ENCODE measurements at places on chromosomes 5 and 9.

DNA sequence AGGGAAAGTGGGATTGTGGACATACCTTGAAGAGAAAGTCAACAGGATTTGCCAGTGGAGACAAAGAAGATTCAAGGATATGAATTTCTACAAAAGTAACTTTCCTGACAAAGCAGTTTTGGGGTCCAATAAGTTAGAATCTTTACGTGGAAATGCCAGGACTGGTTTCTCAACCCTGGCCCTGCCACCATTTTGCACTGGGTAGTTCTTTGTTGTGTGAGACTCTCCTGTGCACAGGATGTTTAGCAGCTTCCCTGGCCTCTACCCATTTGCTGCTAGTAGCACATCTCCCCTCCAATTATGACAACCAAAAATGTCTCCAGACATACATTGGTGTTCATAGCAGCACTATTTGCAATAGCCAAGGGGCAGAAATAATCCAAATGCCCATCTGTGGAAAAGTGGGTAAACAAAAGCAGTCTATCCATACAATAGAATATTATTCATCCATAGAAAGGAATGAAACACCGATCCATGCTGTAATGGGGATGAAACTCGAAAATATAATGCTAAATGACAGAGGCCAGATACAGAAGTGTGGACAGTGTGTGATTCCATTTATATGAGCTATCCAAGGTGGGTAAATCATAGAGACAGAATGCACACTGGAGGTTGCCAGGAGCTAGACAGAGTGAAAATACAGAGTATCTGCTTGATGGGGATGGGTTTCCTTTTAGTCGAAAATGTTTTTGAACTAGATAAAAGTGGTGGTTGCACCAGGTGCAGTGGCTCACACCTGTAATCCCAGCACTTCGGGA, 91.4 kb downstream of the NSUN2 start:
- H3K27ac ChIP-seq = no peak overlapping the region
- H3K36me3 ChIP-seq = no peaks in the 10 kb centered on the region
- no peak for DNase-seq

DNA sequence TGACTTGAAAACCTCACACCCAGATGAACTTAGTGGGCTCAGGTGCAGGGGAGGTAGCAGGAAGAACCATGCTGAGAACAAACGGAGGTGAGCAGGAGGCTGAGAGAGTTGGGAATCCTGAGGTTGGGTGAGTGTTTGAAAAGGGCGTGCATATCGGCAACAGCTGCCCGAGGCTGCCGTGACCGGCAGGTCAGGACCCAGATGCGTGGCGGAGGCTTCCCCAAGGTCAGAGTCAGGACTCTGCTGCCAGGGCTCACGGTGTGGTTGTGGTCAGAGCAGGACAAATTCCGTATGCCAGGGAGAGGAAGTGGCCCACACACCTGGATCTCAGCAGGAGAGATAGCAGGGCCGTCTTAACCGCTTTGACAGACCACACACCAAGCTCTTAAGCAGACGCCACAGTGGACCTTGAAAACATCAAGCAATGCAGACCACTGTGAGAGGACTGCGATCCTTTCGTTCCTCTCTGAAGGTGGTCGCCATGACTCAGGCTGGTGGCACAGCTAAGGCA, 43.1 kb downstream of the ADAMTS16 start:
- no peak for DNase-seq
- H3K36me3 ChIP-seq = no peaks in the 10 kb centered on the region
- no peaks in the 10 kb centered on the region for H3K27me3 ChIP-seq
- H3K4me3 ChIP-seq = no peak overlapping the region
- H3K4me1 ChIP-seq = no peaks in the 10 kb centered on the region
- no peak overlapping the region for H3K27ac ChIP-seq

GRCh38 chr9:19989213-19989612, 200.4 kb upstream of the SLC24A2 start:
- DNase-seq = no peak
- no peak overlapping the region for H3K4me3 ChIP-seq
- no peaks in the 10 kb centered on the region for H3K36me3 ChIP-seq
- peaks cover 12% of the 10 kb centered on the region for H3K27me3 ChIP-seq
- H3K4me1 ChIP-seq = peaks cover 2% of the 10 kb centered on the region
- H3K27ac ChIP-seq = no peak overlapping the region

- no peak overlapping the region for H3K27ac ChIP-seq
- H3K4me1 ChIP-seq = no peaks in the 10 kb centered on the region
- H3K4me3 ChIP-seq = no peak overlapping the region
- H3K27me3 ChIP-seq = no peaks in the 10 kb centered on the region
- no peaks in the 10 kb centered on the region for H3K36me3 ChIP-seq
- DNase-seq = peak; percentile 4
Observed at GRCh38 chr5:129046151-129046550, 48.4 kb upstream of the ISOC1 start.

All from IMR-90 (cell line).